ENCODE measurements at places on chromosomes 6 and 20. TPM values are rescaled to one million over a fixed set of nuclear protein-coding genes. Genes with fewer than 3 reads are reported as not detected.

AHI1 gene
- total RNA-seq, result 30.8 TPM

- H3K36me3 ChIP-seq, result no peaks in the 10 kb centered on the region
- peaks cover 40% of the 10 kb centered on the region for H3K4me1 ChIP-seq
- no peaks in the 10 kb centered on the region for H3K27me3 ChIP-seq
- no peak overlapping the region for H3K27ac ChIP-seq
Measured at GRCh38 chr6:144655376-144655775, 370.2 kb downstream of the UTRN start.

DNA sequence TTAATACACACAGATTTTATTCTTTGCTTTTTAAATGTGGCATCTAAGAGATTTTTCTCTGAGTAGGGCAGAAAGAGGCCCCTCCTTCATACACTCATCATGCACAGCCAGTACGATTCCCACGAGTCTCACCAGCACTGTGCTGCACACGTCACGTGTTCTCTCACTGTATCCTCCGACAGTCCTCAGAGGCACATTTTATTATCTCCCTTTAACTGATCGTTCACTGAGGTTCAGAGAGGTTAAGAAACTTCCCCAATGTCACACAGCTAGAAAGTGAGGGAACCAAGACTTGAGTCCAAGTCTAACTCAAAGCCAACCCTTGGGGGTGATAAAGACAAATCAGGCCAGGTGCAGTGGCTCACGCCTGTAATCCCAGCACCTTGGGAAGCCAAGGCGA lies 142.5 kb downstream of the PREX1 start:
- no peak overlapping the region for H3K4me3 ChIP-seq
- no peak for DNase-seq
- H3K27me3 ChIP-seq, result no peaks in the 10 kb centered on the region
- no peaks in the 10 kb centered on the region for H3K36me3 ChIP-seq
- peaks cover 35% of the 10 kb centered on the region for H3K4me1 ChIP-seq

DNA sequence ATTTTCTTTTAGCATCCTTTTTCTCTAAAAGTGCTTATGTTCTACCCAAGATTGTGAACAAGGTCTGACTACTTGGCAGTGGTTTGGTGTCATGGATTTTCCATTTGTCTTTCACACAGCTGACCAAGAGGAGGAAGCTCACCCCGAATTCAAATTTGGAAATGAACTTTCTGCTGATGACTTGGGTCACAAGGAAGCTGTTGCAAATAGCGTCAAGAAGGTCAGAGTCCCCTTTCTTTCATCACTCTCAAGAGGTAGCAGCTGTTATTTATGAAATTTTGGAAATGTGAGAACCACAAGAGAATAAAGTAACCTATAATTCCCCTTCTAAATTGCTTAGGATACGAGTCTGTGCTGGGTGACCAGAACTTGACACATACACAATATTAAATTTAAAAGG lies 113.0 kb upstream of the LAMP5 start:
- H3K4me3 ChIP-seq, result no peak overlapping the region
- no peaks in the 10 kb centered on the region for H3K4me1 ChIP-seq
- H3K36me3 ChIP-seq, result no peaks in the 10 kb centered on the region
- no peak overlapping the region for H3K27ac ChIP-seq
- no peaks in the 10 kb centered on the region for H3K27me3 ChIP-seq
